Germinal center (tissue), 1 donor: ENCODE measurements at places on chromosomes 12 and 14.

GRCh38 chr14:59771577-59771976 lies 99.0 kb downstream of the RTN1 start:
- DNase-seq = no peak

DNA sequence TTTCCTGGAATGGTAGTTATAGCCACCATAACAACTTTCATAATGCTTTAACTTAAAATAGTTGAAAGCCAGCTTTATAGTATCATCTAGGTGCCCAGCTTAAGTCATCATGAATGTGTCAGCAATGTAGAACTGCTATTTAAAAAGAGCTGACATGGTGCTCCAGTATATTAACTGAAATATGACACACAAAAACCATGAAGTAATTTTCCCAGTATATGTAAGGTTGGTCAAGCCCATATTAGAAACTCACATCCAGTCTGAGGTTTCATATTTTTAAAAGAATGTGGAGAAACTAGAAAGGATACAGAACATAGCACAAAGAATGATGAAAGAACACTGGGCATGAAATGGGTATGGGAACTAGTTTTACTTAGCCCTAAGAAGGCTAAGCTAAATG lies 121.3 kb upstream of the KRAS start:
- no peak for DNase-seq

DNA sequence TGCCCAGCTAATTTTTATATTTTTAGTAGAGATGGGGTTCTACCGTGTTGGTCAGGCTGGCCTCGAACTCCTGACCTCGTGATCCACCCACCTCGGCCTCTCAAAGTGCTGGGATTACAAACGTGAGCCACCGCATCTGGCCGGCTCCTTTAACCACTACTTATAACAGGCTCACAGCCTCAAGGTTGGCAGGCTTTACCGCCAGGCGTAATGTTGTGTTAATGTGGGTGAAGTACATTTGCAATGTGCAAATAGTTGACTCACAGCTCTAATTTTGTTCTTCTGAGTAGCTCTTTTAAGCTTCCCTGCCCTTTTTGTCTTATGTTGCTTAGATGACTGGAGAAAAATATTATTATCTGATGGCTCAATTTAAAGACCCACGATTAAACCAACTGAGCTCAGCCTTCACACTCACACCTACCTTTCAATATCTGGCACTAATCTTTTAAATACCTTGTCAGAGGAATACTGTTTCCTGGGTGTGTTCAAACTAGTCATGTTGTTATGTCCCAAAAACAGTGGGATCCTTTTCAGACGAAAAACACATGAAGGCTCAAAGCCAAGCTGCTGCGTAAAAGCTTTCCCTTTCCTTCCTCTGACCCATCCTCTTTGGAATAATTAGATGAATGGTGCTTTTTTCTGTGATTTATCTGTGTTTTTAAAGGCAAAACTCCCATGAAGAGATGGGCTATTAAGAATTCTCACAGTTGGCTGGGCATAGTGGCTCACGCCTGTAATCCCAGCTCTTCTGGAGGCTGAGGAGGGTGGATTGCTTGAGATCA lies 57.2 kb upstream of the USP44 start:
- DNase-seq = no peak

- no peak for DNase-seq
These were observed 36.2 kb downstream of the ANAPC7 start for GRCh38 chr12:110367181-110367864.

DNA sequence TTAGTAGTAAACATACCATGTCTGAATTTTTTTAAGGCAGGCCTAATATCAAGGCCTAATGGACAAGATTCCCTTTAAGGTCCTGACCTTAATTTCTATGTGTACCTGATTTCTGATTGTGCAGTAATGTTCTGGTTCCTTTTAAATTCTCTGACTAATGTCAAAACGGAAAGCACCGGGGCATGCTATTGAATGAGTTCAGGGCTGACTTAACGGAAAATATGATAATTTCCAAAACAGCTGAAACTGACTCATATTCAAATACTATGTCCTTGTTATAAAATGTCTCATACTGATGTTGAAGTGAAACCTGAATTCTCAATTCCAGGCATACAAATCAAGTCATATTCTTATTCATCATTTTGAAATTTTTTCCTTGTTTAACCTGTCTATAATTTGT lies 6.7 kb downstream of the TAS2R43 start:
- no peak for DNase-seq

DNA sequence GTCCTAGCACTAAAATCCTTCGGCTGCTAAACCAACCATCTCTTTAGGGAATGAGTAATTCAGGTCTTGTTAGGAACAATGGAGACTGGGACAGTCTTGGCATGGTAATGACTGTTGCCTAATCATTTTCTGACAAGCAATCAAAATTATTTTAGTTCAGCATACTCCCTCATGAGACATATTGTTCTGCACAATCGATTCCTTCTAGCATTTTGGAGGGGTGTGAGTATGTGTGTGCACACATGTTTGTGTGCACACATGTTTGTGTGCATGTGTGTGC lies 2.1 kb upstream of the KRT1 start:
- DNase-seq = no peak

DNA sequence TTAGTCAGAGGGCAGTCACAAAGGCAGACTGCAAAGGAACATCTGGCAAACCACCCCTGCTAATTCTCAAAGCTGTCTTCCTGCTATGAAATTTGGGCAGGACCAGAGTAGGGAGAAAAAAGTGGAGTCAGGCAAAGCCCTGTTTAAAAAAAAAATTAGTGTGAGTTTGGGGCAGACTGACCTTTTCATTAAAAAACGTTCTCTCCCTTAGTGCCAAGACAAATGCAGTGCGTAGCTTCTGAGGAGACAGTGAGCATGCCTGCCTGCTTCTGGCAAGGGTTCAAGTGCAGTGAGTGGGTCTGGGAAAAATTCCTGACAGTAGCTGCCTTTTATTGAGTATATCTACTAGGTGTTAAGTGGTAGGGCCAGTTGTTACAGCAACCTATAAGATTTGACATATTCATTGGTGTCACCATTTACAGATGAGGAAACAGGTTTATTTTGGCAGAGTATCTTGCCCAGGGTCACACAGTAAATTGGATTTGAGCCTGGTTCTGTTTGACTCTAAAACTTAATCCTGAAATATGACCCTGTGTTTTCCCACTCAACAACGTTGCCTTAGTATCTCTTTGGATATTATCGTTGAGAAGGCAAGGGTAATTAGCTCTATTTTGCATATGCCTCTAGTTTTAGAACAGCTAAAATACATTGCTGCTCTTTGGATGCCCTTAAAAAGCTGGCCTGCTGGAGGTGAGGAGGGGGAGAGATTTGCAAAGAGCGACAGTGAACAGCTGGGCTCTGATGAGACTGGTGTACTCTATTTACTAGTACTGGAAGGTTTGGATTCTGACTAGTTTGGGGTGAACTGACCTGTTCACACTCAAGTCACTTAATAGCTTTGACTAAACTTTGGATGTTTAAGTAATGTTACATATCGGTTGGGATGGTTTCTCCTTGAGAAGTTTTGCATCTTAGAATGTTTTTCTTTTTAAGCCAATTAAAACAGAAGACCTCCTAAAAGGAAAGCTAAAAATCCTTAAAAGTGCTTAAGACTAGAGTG lies 72.8 kb downstream of the PAPOLA start:
- no peak for DNase-seq

- no peak for DNase-seq
These were observed 13.7 kb downstream of the DHX37 start for GRCh38 chr12:124975276-124975675.

GRCh38 chr14:30624132-30624423 lies 2.0 kb downstream of the SCFD1 start:
- no peak for DNase-seq

DNA sequence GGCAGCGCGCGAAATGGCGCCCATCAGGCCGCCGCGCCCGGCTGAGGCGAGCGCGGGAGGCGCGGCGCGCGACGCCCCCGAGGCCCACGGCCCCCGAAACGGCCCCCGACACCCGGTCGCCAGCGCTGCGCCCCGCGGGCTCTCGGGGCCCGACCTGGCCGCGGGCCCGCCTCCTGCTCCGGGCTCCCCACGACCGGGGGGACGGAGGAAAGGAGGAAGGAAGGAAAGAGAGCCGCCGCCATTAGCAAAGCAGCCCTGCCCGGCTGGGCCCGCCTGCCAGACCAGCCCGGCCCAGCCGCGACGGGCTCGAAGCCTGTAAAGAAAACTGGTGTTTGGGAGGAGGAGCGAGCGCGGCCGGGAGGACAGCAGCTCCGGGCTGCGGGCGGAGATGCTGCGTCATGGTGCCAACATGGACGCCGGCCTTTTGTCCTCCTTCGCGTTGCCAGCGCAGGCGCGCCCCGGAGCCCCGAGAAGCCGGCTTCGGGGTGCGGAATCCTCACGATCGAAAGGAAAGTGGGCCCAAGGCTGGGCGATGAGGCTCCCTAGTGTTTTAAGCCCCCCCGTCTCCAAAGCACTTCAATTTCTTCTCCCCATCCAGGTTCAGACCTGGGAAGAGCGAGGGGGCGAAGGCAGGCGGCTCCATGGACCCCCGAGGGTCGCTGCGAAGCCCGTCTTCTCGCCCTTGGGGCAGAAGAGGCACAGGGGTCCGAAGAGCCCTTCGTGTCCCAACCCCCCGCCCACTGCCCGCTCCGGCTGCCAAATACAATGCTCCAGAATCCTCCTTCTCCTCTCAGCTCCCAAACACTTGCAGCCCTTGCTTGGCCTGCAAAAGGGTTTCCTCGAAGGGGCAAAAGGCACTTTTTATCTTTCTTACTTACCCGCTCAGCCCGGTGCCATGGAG lies 2.9 kb upstream of the SETD1B start:
- DNase-seq = peak; percentile 52

GRCh38 chr12:1500095-1500801 lies 94.1 kb downstream of the FBXL14 start:
- DNase-seq = no peak

DNA sequence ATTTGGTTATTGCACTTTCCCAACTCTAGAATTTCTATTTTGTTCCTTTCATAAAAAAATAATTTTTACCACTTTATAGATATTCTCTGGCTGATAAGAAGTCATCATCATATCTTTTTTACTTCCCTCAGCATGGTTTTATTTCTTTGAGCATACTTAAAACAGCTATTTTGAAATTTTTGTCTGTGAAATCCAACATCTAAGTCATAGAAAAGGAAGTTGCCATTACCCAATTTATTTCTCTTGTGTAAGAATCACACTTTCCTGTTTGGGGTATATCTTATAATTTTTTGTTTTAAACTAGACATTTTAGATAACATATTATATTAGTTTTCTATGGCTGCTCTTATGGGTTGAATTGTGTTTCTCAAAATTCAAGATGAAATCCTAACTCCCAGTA lies 400.2 kb upstream of the OR4E1 start:
- no peak for DNase-seq

DNA sequence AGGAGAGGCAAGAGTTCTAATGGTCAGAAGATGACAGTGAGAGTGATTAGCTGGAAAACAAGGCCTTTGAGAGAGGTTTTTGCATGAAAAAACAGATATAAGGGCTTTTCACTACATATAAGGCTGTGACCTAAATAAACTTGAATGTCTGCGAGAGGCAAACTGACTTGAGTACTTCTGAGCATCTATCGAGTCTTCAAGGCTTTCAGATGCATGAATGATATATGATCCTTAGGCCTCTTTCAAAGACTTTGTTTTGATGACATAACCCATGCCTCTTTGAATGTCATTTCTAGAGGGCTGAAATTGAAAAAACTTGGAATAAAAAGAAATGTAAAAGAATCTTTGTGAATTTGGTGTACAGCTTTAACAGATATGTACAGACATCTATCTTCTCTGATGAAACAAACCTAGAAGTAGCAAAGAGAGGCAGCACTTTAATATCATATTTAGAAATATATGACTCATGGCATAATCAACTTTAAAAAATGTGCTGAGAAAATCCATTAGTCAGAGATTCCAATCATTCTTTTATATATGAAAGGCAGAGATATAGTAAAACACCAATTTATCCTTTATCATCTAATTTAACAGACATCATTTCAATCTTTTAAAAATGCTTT lies 72.6 kb downstream of the PPM1H start:
- DNase-seq = no peak

- no peak for DNase-seq
These were observed 311.4 kb upstream of the ATP2B1 start for GRCh38 chr12:90020014-90020413.

DNA sequence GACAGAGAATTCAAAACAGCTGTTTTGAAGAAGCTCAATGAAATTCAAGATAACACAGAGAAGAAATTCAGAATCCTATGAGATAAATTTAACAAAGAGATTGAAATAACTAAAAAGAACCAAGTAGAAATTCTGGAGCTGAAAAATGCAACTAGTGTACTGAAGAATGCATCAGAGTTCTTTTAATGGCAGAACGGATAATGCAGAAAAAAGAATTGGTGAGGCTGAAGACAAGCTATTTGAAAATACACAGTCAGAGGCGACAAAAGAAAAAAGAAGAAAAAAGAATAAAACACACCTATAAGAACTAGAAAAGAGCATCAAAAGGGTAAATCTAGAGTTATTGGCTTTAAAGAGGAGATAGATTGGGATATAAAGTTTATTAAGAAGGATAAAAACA lies 103.3 kb downstream of the INSM2 start:
- DNase-seq = no peak

DNA sequence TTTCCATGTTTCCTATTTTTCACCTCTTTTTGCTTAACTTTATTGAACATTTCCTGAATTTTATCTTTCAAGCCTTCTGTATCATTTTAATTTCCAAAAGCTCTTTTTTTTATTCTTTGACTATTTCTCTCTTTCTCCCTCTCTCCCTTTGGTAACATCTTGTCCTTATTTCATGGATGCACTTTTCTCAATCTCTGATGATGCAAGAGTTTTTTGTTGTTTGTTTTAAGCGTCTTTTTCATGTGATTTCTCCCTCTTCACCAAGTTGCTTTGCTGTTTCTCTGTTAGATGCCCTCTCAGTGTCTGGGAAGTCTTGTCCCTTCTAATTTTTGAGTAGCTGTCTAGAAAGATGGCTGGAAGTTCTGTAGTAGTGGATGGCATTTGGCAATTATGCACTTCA lies 62.6 kb downstream of the ANO6 start:
- DNase-seq = no peak

GRCh38 chr12:130219929-130220705 lies 57.9 kb downstream of the FZD10 start:
- DNase-seq = no peak

DNA sequence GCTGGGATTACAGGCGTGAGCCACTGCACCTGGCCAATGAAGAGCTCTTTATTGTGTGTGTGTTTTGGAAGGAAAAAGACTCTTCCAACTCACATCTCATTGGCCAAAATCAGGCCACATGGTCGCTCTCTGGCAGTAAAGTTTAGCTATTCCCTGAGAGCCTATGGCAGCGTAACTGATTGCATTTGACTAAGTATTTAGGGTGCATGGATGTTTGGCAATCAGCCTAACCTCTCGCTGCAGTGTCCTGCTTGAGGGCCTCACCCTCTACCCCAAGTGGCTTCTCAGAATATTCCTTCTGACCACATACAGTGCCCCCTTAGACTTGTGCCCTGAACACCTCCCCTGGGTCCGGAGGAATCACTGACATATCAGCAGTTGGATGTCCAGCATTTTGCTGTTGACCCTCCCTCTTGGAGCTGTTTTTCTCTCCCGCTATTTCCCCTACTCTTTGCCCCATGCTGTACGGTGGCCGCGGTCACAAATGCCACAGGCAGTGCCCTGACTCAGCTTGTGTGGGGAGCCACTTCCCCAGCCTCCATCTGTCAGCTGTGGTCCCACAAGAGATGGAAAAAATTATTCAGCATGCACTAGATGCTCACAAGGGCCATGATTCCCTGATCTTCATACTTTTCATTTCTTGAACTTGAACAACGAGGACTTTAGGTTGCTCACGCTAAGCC lies 9.5 kb downstream of the PHETA1 start:
- no peak for DNase-seq

GRCh38 chr14:81454572-81455218 lies 54.6 kb upstream of the STON2 start:
- no peak for DNase-seq
